Activated B cell treated with CpG ODN at 0.5 μM for 24 hours (primary cell): ENCODE measurements at places on chromosomes 11 and 22.

GRCh38 chr22:37343863-37344734, 61.8 kb downstream of the CYTH4 start:
- no peak for DNase-seq

DNA sequence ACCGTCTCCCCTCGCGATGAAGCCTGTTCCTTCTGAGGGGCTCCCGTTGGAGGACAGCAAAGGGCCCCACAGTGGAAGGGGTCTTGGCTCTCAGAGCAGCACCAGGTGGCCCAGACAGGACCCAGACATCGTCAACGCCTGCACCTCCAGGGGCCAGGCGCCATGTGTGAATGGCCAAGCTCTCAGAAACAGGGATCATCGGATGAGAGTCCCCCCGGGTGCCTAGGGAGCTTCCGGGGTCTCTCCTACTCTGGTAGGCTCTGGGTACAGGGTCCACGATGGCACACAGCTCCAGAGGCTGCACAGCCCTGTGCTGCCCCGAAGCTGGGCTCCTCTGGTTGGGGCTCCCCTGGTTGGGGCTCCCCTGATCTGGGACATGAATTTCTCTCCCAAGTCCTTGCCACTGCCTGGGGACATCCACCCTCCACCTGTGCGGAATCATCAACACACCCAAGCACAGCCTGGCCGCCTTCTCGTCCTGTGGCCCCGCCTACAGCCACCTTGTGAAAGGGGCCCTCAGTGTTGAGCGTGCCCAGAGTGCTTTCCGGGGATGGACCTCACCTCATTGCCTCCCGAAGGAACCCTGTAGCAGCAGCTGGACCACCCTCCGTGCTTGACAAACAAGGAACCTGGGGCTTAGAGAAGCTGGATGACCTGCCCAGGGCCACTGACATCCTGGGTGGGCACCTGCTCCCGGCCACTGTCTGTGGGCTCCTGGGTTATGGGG, 929.0 kb downstream of the BRD1 start:
- DNase-seq = no peak

- DNase-seq = no peak
Measured at GRCh38 chr22:31124811-31125465, 2.2 kb downstream of the INPP5J start.

- DNase-seq = no peak
Measured at GRCh38 chr11:117606211-117606610, 190.8 kb downstream of the DSCAML1 start.

DNA sequence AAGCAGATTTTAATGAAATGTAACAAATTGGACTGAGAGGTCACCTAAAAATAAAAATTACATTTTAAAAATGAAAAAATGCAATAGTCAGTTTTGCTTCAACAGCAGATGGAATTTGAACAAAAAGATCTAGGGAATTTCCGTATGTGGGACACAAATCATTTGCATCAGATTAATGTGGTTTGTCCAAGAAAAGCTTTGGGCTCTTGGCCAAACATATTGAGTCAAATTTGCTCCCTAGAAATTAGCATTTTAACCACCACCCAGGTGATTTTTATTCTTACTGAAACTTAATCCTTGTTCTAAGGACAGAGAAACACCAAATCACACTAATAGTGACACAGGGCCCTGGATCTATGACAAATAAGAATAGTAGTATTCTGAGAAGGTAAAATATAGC, 1477.8 kb downstream of the FAM181B start:
- DNase-seq = no peak

GRCh38 chr22:38953577-38954413, 3.6 kb upstream of the APOBEC3A start:
- DNase-seq = no peak

GRCh38 chr11:79309407-79309806, 131.4 kb downstream of the TENM4 start:
- no peak for DNase-seq
